ENCODE measurements at places on chromosomes 11 and 22.

- no peak for DNase-seq
Observed at GRCh38 chr11:95913830-95914615, 9.9 kb downstream of the MTMR2 start.

DNA sequence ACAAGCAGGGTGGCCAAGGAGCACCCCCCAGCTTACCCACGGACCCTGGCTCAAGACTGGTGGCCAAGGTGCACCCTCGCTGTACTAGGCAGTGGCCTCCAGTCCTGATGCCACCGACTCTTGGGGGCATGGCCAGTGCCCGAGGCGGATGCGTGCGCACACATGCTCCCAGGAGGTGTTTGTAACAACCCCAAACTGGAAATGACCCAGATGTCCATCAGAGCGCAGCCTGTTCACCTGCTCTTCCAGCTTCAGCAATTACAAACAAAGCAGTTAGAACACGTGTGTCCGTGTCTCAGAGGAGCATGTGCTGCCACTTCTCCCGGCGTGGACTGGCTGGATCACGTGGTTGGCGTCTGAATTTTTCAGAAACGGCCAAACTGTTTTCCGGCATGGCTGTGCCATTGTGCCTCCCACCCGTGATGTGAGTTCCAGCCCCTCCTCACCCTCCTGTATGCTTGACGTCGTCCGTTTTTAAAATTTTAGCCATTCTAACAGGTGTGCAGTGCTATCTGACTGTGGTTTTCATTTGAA lies 7.1 kb upstream of the MUC6 start:
- no peak for DNase-seq

GRCh38 chr11:9049959-9050358 lies 41.4 kb downstream of the SCUBE2 start:
- no peak for DNase-seq

- peak; percentile 85 for DNase-seq
Observed at GRCh38 chr22:39003165-39003638, 10.9 kb upstream of the APOBEC3C start.

GRCh38 chr11:37926772-37927171 lies 1328.7 kb upstream of the RAG2 start:
- no peak for DNase-seq

DNA sequence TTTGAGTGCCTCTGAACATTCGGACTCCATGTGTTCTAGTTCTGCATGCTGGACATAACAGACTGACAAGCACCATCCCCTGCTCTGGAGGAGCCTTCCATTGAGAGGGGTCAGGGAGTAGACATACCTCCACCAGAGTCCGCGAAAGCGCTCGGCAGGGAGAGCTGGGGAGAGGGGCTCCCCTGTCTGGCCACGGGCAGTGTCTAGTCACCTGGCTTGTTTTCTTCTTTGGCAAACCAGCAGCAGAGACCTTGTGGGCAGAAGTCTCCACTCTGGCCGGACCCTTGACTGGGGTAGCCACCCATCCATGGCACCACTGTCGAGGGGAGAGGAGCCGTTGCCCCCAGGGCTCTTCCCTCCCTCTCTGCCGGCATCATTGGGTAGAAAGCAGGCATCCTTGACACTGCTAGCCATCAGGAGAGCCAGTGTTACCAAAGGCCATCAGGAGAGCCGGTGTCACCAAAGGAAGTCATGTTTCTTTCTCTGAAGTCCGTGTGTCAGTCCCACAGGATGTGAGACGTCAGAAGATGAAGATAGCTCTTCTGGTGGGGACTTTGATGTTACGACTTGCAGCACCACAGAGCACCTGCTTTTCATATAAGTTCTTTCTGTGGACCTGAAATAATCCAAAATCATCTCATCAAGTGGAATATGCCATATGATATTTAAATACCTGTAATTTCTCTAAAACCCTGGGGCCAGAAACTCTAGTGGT lies 305.6 kb downstream of the TBC1D22A start:
- no peak for DNase-seq

- no peak for DNase-seq
Observed at GRCh38 chr11:85750646-85751045, 60.3 kb downstream of the SYTL2 start.

DNA sequence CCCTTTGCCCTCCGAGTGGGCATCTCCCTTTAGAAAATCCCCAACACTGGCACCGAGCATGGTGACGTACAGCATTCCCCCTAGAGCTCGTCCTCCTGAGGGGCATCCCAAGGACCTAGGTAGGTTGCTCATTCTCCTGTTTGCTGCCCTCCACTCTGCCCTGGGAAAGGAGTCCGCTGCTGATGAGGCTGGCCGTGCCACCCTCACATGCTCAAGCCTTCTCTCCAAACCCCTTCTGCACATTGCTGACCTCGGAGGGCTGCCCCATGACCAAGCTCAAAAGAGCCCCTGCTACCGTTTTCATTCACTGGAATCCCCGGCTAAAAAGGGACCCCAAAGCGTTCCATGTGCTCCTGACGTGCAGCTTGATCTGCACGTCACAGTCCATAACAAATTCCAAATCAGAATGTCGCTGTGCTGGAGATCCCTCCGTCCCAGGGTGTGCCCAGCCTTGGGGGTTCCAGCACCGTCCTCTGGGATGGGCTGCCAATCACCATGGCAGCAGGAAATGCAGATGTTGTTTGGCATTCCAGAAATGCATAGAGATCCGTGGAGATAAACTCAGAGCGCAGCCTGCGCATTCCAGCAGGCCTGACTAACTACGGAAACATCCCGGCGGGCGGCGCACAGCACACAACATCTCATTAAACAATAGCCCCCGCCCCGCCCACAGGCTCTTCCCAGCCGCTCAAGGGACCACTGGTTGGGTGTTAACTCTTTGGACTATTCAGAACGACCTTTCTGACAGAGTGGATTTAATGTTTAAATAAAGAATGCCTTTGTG lies 26.3 kb upstream of the GNB1L start:
- peak; percentile 86 for DNase-seq

DNA sequence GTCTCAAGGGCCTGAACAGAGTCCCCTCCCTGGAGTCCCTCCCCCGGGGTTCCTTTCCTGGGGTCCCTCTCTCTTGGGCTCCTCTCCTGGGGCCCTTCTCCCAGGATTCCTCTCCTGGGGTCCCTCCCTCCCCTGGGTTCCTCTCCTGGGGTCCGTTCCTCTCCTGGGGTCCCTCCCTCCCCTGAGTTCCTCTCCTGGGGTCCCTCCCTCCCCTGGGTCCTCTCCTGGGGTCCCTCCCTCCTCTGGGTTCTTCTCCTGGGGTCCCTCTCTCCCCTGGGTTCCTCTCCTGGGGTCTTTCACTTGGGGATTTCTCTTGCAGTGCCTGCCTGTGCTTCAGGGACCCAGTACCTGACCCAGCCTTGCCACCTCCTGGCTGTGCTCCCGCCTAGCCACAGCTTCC lies 386.1 kb downstream of the TBC1D22A start:
- DNase-seq, result no peak

DNA sequence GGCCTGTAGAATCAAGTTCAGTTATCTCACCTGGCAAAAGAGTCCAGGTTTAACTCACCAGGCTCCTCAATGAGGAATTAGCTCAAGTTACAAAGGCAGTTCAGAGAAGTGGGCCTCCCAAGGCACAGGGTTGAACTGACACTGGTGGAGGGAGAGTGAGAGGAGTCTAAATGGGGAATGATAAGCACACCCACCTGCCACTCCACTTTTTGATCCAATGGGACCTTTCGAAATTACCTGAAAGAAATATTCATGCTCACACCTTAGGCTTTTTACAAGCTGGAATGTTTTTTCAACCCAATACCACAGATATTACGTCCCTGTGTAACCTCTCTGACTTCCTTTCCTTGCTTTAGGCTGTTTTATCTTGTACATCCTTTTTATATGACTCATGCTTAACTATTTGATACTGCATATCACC lies 642.7 kb upstream of the TENM4 start:
- no peak for DNase-seq

DNA sequence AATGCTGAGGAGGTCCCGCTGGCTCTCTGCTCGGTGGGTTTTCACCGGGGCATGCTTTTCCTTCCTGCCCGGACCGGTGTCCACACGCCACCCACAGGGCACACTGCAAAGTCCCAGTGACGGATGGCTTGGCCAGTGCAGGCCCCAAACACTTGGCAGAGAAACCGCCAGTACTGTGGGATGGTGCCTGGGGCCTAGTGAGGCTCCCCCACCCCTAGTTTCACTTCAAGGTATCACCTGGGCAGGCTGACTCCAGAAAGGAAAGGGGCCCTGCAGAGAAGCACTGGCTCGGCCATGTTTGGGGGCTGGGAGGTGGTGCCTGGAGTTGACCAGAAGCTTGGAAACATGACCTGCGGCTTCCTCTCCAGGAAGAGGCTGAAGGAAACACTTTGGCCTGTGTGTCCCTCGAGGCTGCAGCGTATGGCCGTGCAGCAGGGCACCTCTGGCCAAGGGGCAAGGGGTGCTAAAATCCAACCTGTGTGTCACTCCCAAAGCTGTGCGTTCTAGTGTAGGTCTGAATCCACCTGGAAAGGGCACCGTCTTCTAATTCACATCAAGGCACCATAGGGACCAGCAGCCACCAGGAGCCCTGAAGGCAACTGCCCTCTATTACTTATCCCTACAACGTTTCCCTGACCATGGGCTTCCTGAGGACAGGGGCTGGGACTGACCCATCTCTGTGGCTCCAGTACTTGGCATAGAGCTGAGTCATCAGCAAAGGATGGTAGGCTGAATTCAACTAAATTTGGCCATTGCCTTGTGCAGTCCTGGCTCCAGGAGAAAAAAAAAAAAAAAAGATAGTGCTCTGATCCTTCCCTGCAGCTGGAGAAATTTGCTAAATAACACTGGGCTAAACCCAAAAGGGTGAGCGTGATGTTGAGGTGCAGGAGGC lies 22.6 kb downstream of the TPBGL start:
- DNase-seq, result no peak

DNA sequence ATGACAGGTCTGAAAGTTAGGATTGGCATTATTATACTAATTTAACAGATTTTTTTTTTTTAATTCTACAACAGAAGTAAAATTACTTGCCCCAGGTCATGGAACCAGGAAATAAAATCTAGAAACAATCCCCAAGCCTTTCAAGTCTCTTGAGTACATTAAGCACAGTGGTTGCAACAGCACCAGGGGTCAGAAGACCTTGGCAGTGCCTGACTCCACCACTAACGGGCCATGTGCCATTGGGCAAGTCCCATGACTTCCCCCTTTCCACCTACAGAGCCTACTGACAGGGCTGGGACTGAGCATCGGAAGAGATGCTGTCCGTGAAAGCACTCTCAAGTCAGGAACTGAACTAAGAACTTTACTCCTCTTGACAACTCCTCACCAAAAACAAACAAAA lies 98.6 kb upstream of the AKIP1 start:
- peak; percentile 28 for DNase-seq

DNA sequence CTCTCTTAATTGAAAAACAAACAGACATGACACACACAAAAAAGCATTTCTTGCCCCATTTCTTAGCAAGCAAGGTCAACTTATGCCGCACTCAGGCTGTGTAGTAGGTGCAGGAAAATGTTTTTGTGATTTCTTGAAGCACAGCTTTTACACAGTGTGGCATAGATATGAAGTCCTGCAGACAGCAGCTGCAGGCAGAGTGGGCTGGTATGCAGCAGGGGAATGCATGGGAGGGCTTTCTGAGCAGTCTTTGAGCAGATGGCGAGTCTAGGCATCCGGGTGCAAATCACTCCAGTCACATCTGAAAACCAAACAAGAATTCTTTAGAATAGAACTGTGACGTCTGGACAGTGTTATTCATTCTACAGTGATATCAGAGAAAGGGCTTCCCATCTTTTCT lies 87.5 kb downstream of the BLID start:
- no peak for DNase-seq

- DNase-seq, result no peak
Observed at GRCh38 chr11:118057251-118058145, 19.4 kb upstream of the TMPRSS4 start.

DNA sequence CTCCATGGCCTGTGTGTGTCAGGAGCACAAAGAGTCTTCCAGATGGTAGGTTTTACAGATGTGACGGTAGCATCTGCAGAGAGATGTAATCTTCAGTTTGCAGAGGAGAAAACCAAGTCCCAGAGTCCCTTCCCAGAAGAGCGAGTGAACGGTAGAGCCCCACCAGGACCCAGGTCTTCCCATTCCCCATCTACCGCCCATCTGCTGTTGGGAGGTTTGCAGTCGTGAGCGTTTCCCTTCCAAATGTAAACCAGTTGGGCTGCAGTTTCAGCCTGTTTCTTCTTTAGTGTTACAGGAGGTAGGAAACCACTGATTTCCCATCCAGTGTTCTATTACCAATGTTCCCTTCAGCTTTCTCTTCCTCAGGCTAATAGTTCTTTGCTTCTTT lies 24.0 kb downstream of the PANX1 start:
- DNase-seq, result no peak

DNA sequence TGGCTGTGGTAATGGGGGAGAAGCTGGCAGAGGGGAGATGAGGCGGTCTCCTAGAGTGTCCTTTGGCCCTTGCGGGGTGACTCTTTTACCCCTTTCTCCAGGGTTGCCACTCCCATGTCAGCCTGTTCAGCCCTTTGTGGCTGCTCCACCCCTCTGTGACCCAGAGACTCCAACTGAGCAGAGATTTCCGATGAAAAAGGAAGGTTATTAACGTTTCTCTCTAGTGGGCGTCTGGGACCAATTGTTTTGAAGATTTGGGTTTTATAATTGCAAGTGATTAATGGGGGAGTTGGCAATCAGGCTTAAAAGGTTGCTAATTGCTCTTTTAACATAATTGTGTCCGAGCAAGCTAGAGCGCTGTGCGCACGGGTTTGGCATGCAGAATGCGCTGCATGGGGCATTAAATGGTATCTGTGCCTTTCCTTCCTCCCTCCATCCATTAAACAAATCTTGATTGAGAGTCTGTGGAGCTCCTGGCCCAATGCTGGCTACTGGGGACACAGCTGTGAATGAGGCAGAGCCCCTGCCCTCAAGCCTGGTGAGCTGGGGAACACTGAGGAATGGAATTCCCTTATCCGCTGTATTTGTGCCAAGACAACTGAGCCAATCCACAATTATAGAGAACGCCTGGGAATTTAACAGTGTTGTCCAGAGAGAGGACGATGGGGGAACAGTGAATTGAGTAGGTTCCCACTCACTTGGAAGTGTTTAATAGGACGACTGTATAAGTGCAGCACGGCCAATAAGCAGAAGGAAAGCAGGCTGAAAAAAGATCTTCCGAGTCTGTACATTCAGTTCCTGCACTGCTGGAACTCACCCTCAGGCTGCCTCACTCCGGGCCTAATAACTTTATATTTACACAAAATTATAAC lies 295.9 kb downstream of the MIAT start:
- DNase-seq, result no peak

GRCh38 chr11:11267312-11267711 lies 85.7 kb downstream of the CSNK2A3 start:
- DNase-seq, result no peak

DNA sequence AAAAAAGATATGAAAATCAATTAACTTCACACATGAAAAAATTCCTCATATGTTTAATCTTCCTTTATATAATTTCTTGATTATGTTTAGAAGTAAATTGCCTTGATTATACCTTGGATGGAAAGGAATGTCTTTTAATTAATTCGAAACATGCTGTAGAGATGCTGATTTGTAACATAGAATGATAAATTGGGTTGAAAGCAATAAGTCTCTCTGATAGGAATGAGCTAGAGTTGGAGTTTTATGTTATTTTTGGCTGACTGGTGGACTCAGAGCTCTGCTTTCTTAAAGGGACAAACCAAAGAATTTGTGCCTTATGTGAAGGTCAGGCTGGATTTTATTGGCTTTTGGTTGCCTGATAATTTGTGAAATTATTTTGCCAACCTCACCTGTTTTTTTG lies 94.7 kb upstream of the RAG2 start:
- DNase-seq, result no peak
